ENCODE measurements at places on chromosomes 4 and X.

GRCh38 chrX:139538907-139539790 lies 8.6 kb downstream of the F9 start:
- DNase-seq: peak; percentile 48

GRCh38 chr4:4663028-4663427 lies 121.2 kb upstream of the STX18 start:
- DNase-seq: no peak

DNA sequence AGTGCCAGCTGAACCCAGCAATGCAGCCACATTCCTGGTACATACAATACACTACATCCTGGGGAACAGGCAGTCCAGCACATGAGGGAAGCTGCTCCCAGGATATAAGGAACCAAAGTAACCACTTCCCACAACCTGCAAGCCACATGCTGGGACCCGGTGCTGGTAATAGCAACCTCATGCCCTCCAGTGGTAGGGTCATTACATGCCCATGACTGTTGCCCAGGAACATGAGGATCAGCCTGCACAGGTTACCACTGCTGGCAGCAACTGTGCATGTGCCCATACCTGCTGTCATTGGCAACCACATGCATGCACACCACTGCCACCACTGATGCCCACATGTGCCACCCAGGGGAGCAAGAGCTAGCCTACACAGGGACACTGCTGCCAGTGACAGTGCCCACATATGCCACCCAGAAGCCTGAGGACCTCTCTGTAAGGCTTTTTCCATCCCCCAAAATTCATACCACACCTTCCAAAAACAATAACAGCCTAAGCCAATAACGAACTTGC lies 1982.5 kb downstream of the ARAP2 start:
- no peak for DNase-seq

DNA sequence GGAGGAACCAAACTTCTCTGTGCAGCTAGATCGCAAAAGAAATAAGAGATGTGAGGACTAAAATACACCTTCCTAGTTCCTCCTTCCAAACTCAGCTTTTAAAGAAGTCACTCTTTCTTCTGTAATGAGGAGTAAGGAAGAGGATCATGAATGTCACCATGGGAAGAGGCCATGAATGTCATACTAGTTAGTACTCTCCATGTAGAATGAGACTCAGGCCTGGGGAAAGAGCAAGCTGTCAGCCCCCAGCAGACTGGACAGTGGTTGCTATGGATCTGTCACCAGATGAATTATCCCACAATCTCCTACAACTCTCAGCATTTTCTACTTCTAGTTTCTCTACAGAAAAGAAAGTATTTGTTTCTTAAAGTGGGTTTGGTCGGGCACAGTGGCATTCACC lies 57.1 kb upstream of the PRDM8 start:
- DNase-seq: no peak

GRCh38 chr4:98996056-98996764 lies 689 bp downstream of the METAP1 start:
- peak; percentile 60 for DNase-seq

DNA sequence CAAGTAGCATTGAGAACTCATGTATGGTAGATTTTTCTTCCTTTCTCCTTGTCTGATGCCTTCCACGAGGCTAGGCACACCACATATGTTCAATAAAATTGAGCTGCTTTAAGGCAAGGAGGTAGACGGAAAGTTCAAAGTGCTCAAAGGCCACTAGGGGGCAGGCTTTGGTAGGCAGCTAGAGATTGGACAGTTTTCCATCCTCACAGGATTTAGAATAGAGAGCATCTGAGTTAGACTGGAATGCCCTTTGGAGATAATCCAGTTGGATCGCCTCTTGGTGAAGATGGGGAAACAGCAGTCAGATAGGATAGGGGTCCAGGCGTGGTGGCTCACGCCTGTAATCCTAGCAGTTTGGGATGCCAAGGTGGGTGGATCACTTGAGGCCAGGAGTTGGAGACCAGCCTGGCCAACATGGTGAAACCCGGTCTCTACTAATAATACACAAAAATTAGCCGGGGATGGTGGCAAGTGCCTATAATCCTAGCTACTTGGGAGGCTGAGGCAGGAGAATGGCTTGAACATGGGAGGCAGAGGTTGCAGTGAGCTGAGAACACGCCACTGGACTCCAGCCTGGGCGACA lies 30.4 kb downstream of the ELF4 start:
- DNase-seq: peak; percentile 73

Data from common myeloid progenitor, CD34-positive (primary cell).